Esophagus squamous epithelium (tissue), 5 donors: ENCODE measurements at places on chromosomes 7 and 10.

DNA sequence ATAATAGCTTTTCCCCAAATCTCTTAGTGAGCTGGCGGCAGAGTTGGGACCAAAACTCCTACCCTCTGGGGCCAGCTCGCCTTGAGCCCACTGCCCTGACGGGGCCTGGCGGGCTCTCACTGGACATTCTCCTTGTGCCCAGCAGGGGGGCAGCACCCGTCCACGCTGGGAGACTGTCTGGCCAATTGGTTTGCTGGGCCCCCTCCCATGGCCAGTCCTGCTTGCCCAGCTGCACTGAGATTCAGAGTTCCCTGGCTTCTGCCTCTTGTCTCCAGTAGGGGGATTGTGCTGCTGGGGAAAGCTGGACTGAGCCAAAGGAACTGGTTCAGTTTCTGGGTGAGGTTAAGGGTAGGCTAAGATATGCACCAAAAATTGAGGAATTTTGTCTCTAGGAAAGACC, 59.8 kb downstream of the RAMP3 start:
- DNase-seq = no peak

GRCh38 chr10:75540981-75541380, 109.6 kb downstream of the LRMDA start:
- no peak for DNase-seq

DNA sequence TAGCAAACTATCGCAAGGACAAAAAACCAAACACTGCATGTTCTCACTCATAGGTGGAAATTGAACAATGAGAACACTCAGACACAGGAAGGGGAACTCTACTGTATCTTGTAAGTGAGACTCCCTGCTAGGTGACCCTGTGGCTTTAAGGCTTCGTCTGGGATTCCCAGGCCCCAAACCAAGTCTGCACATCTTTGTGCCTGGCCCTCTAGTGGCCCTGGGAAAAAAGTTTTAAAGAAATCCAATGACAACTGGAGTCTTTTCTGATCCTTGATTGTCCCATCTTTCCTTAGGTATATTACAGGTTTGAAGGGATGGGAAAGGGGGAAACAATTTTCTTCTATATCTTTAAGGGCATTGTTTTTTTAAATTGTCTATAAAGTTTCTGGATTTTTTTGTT, 10.6 kb upstream of the LIPM start:
- DNase-seq = no peak

GRCh38 chr7:151146761-151147160, 20.7 kb downstream of the GBX1 start:
- DNase-seq = no peak

DNA sequence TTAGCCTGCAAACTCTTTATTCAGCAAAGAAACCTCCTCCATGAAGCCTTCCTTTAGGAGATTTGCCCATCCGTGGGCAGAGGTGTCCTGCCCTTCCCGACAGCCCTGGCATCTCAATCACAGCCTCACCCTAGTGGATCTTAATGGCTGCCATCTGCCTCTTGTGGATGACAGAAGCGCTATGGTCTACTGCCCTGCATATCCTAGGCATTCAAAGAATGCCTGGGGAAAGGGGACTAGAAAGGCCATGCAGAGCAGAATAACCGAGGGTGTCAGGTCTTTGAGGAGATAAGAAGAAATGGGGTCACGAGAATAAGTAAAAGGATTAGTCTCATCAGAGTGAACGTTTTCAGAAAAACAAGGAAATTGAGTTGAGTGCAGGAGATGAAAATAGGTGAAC, 57.7 kb upstream of the SPOCK2 start:
- no peak for DNase-seq

DNA sequence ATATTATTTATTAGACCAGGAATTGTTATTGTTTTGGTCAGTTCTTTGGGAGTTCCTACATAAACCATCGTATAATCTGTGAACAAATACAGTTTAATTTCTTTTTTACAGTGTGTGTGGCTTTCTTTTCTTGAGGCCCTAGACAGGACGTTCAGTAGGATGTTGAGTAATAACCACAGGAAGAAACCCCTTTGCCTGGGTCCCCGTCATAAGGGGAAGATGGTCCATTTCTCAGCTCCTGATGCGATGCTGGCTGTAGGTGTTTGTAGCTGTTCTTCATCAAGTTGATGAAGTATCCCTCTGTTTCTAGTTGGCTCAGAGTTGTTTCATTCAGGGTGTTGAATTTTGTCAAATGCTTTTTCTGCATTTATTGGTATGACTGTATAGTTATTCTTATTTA, 219.7 kb upstream of the ADARB2 start:
- DNase-seq = no peak

- no peak for DNase-seq
Observed at GRCh38 chr10:29805134-29805723, 170.5 kb upstream of the SVIL start.

- no peak for DNase-seq
Observed at GRCh38 chr10:103901299-103901698, 16.7 kb downstream of the STN1 start.

DNA sequence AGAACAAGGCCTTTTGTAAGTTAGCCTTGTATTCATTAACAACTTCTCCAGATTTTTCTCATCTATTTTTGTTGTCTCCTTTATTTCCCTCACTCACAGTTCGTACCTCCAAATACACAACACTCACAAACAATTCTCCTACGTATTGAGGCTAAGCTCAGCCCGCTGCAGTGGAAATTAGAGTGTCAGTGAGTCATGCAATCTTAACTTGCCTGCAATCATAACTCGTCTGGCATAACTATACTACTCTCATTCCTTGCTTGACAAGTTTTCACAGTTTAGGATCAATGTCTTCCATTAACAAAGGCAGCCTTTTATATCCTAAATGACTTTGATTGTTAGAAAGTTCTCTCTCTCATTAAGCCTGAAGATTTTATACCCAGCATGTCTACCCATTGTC, 23.8 kb downstream of the TMEM196 start:
- no peak for DNase-seq
